ENCODE measurements at places on chromosomes 7 and 10.

- DNase-seq: no peak
These were observed 1043.2 kb upstream of the C7orf33 start for GRCh38 chr7:147547252-147547897.

- DNase-seq: no peak
These were observed 13.1 kb downstream of the ADGRA1 start for GRCh38 chr10:133100706-133101415.

DNA sequence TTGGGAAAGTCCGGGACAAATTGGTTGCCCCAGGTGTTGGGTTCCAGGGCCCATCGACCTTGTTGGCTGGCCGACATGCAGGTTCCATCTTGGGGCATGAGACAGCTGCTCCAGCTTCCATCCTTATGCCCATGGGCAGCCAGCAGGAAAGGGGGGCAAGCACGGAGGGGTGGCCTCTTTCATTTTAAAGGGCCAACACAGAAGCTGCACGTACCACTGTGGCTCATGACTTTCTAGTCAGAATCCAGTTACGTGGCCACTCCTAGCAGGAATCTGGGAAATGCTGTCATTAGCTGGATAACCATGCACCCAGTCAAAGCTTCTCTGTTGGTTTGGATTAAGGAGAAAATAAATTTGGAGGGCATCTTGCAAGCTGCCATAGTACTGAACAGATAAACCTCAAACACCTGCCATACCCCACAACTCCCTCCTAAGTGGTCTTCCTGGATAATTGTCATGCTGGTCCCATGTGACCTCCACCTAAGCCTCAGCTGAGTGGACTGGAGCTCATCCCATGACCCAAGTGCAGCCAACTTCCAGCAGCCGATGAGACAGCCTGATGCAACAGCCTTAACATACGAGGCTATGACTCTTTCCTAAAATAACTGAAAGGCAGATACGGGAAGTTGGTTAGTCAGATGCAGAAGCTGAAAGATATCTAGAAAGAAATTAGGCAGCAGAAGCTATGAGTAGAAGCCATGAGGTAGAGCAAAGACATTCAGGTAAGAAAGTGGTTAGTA, 21.4 kb upstream of the GSDME start:
- no peak for DNase-seq

GRCh38 chr7:31741852-31742251, 54.8 kb downstream of the PPP1R17 start:
- no peak for DNase-seq

DNA sequence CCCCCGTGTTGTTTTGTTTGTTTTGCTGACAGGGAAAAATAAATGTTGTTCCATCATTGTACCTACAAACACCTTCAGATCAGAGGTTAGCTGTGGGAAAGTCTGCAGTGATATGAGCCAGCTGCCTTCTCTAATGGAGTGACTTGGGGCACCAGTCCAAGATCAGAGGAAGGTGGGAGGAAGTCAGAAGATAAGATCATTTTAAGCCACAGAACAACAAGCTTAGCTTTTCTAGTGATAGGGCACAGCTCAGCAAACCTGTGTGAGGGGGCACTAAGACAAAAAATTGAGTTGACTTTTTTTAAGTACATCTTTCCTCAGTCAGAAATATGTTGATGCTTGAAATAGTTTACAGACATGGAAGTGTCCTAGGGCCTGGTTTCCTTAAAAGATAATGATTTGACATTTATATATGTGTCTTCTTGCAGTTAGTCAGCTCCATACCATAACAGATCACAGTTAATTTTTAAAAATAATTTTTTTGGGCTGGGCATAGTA, 240.3 kb upstream of the KAT6B start:
- DNase-seq: no peak

DNA sequence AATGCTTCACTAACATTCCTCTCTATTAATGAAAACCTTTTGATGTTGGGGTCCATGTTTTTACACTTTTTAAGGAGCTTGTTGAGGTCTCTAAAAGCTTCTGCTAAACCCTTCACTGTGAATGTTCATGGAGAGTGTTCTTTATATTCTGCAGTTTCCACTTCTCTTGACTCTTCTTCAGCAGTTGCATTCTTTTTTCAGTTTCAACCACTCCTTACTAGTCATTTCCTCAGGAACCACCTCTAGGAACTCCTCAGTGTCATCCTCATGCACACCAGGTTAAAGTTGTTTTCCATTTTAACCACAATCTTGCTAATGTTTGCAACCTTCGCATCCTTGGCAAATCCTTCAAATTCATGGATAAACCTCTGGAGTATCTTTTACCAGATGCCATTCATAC, 821.6 kb downstream of the ANKRD7 start:
- no peak for DNase-seq

DNA sequence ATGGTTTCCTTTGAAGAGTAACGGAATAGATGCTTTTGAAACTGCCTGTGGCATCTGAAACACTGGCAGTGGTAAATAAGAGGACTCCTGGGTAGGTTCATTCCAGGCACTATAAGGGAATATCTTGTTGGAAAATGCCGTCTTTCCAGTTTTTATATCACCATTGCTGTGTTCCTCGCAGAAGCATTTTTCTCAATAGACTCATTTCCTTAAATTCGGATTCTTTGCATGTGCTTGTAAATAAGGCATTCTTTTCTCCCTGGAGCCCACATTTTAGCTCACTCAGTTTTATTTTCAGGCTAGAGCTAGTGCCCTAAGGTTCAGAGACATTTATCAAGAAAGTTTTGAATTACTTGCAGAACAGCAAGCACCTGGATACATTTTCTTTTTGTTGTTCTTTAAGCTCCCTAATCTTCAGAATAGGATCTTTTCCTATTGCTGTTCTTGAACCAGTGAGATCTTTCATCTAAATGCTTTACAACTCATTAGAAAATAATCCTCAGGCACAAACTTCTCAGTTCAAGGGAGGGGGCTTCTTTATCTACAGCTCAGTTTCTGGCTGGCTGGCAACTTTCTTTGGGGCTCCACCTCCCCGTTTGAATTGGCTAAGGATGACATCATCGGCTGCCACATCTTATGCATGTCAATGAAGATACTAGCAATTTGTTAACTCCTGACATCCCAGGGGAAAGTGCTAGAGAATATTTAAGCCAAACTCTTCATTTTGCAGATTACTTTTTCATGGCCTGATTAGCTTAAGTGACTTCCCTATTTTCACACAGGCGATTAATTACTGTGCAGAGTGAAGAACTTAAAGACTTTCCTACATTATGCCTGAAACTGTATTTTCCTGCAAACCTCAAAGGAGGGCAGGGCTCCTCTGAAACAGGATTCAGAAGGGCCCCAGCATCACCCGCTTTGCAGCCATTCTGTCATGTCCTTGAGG, 133.7 kb upstream of the RSU1 start:
- DNase-seq: no peak

DNA sequence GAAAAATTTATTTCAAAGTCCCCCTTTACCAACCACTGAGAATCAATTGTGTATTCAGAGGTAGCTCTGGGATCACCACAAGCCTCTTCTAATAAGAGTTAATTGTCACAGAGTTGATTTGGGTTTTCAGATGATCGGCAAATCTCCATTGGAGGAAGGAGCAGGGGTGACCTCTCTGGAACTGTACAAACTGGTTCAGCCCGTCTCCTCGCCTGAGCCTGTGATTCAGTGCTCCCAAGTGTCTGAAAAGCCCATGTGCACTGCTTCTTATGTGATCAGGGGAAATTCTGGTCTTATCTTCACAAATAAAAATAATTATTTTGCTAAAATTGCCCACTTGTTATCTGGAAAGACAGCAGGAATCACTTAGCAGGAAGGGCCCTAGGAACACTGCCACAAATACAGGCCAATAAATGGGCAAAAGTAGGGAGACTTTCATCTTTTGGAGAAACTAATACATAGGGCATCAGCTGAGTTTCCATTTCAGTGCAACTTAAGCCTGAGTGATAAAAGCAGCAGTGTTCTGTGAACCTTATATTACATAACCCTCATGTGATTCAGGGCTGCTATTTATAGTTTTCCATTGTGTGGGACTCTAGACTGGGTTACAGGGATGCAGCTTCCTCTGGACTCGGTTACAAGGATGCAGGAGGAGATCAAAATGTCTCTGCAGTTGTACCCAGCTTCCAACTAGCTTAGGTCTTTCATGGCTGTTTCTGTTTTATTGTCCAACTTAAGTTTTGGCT, 32.3 kb downstream of the CDK1 start:
- no peak for DNase-seq

- no peak for DNase-seq
These were observed 296.9 kb downstream of the ETV1 start for GRCh38 chr7:13692548-13692947.

- no peak for DNase-seq
These were observed 132.6 kb downstream of the CAMK1D start for GRCh38 chr10:12481924-12482323.

GRCh38 chr10:71136036-71136721, 76.2 kb upstream of the UNC5B start:
- no peak for DNase-seq

DNA sequence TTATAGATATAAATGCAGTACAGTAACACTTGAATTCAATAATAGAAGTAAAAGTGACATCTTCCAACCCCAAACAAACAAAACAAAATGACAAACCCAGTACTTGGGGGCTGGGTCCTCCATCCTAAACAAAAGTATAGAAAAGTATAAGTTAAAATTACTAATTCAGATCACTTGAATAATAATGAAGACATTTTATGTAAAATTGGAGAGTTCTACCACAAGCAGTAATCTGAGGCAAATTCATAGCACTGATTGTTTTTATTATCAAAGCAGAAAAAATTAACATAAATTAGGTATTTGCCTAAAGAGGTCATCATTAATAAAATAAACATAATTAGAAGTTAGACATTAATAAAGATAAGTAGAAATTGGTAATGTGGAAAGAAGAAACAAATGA, 81.5 kb downstream of the ITPRID1 start:
- no peak for DNase-seq

- no peak for DNase-seq
These were observed 73.4 kb downstream of the NRBF2 start for GRCh38 chr10:63206576-63206975.

- DNase-seq: no peak
These were observed 7.2 kb upstream of the PYROXD2 start for GRCh38 chr10:98422182-98422581.

GRCh38 chr10:62817766-62818425, 1.7 kb upstream of the EGR2 start:
- DNase-seq: no peak

GRCh38 chr10:119007211-119007574, 22.3 kb upstream of the NANOS1 start:
- DNase-seq: no peak

DNA sequence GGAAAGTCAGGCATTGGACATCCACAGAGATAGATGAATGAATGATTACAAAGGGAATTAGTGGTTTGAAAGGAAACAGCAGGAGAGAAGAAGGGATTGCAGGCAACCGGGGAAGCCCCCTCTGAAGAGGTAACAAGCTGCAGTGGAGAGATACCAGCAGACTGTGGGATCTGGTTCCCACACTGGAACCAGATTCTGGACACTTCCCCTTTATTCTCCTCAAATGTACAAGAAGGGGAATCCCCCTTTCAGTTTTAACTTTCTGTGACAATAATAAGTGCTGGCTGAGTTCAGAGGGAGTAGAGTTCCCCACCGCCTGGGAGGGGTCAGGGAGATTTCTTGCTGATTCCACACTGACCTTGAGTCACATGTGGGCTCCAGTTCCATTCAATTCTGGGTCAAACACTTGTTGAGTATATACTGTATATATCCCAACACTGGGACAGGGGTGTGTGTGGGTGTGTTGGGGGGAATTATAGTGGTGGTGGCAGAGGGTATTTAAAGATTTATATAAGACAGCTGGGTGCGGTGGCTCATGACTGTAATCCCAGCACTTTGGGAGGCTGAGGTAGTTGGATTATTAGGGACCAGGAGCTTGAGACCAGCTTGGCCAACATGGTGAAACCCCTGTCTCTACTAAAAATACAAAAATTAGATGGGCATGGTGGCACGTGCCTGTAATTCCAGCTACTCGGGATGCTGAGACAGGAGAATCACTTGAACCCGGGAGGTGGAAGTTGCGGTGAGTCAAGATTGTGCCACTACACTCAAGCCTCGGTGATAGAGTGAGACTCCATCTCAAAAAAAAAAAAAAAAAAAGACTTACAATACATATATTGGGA, 16.5 kb upstream of the DDIT4 start:
- DNase-seq: no peak

- no peak for DNase-seq
These were observed 68.4 kb upstream of the PDCD4 start for GRCh38 chr10:110803239-110803749.

- no peak for DNase-seq
These were observed 50.3 kb upstream of the MET start for GRCh38 chr7:116621649-116622048.

- DNase-seq: no peak
These were observed 63.8 kb downstream of the SLC37A3 start for GRCh38 chr7:140334341-140335057.

DNA sequence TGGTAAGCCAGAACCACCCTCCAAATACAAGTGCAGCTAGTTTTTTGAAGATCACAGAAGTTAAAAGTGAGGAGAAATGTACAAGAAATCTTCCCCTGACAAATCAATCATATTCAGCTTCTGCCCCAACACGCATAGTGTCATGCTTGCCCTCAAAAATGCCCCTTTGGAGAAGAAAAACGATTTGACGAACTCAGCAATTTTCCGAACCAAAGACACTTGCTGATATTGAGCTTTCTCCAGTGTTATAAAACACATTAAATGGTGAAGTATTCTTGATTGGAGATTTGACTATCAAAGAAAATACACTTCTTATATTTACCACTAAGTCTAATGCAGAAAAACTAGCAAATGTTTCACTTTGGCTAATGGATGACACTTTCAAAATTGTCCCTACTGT, 195.5 kb downstream of the ETV1 start:
- no peak for DNase-seq

DNA sequence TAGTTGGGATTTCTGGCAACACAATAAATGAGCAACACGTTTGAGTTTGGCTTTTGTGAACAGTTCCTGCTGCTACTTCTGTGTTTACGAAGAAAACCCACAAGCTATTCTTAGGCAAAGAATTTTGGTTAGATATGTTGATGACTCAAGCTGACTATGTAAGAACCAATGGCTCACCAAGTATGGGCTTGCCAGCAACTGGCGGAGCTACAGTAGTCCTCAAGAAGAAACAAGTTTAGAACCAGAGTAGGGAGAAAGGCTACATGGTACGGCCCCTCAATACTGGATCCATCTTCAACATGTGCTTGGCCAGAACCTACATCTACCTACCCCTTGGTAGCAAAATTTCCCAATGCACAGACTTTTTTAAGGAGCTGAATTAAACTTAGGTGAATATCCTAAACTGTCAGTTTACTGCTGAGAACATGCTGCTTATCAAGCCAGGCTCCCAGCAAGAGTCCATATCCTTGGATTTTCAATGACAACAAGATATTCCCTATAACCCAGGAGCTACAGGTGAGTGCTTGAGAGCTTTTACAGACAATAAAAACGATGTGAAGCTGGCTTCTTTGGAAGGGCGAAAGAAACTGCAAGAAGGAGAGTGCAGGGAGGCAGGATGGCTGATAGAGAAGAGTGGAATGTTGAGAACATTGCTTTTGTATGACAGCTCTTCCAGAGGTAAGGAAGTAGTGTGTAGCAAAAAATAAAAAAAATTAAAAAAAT, 74.3 kb upstream of the ASAH2 start:
- DNase-seq: no peak

GRCh38 chr7:53657586-53657985, 622.2 kb downstream of the POM121L12 start:
- DNase-seq: no peak

- DNase-seq: no peak
These were observed 188.7 kb downstream of the PPP1R9A start for GRCh38 chr7:95095966-95096540.

- no peak for DNase-seq
These were observed 67.3 kb upstream of the NPY start for GRCh38 chr7:24216576-24217125.

- no peak for DNase-seq
These were observed 48.3 kb upstream of the MYL10 start for GRCh38 chr7:101677391-101677790.

GRCh38 chr10:43322769-43323168, 48.7 kb upstream of the FXYD4 start:
- DNase-seq: peak; percentile 71

Measured in stimulated activated CD8-positive, alpha-beta memory T cell treated with anti-CD3 and anti-CD28 coated beads, Interleukin-4, amount 100 ng/mL, for 1 hour (primary cell).